Gastroesophageal sphincter (tissue), 4 donors: ENCODE measurements at places on chromosomes 13 and 19.

DNA sequence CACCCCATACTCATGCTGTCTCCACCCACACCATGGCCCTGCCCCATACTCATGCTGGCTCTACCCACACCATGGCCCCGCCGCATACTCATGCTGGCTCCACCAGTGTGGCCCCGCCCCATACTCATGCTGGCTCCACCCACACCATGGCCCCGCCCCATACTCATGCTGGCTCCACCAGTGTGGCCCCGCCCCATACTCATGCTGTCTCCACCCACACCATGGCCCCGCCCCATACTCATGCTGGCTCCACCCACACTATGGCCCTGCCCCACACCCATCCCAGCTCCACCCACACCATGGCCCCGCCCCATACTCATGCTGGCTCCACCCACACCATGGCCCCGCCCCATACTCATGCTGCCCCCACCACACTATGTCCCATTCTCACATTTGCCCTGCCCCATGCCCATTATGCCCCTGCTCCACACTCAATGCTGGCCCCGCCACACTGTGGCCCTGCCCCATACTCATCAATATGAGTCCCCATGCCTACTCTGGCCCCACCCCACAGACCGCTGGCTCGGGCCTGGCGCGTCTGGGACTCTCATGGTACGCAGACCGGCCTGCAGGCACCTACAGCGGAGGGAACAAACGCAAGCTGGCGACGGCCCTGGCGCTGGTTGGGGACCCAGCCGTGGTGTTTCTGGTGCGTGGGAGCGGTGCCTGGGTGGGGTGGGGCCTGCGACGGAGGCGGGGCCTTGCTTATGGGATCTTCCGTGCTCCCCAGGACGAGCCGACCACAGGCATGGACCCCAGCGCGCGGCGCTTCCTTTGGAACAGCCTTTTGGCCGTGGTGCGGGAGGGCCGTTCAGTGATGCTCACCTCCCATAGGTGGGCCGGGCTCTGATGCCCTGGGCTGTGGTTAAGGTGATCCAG is 3.7 kb upstream of the ARHGAP45 start:
- no peak for ATAC-seq

- no peak for ATAC-seq
These were observed 93.9 kb downstream of the COL4A2 start for GRCh38 chr13:110400786-110401533.

GRCh38 chr13:44331912-44332851 is 41.4 kb upstream of the SERP2 start:
- ATAC-seq: peak; percentile 81

DNA sequence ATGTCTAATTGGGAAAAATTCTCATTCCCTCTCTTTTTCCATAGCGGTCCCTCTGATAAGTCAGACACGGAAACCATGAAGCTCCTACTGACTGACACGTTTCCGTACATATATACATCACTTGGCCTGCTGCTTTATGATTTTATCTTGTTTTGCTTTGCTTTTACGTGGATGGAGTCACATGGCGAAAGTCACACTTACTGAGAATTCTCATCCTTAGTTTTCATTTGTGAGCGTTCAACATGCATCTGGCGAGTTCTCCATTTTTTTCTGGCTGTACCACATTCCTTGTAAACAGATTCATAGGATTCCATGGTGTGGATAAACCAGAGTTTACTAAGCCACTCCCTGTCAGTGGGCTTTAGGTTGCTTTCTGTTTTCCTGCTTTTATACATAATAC is 21.2 kb downstream of the PGPEP1 start:
- ATAC-seq: no peak

GRCh38 chr13:39329182-39329639 is 273.8 kb downstream of the LHFPL6 start:
- ATAC-seq: no peak

GRCh38 chr19:51364200-51365106 is 1.7 kb downstream of the ETFB start:
- ATAC-seq: no peak

GRCh38 chr13:57582032-57582431 is 49.5 kb upstream of the PCDH17 start:
- no peak for ATAC-seq

DNA sequence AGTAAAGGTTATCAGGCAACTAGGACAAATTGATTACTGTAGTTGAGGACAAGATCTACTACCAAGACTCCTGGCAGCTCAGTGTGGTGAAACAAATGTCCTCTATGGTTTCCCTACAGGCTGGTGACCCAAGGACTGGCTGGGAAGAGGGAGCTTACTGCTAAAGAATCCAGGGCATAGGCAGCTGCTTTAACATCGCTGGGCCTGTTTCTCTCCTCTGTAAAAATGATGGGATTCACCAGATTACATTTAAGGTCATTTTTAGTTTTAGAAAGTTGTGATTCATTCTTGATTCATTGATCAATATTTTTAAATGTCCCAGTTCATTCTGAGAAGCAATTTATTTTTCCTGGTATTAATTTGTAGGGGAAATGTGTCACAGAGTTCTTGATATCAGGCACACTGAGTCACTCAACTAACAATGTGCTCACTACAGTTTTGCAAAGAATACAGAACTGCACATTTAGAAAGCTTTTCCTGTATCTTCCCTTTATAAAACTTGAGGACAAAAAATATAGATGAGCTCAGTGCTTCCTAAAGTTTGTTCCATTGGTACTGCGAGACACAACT is 19.6 kb upstream of the FAM124A start:
- no peak for ATAC-seq

DNA sequence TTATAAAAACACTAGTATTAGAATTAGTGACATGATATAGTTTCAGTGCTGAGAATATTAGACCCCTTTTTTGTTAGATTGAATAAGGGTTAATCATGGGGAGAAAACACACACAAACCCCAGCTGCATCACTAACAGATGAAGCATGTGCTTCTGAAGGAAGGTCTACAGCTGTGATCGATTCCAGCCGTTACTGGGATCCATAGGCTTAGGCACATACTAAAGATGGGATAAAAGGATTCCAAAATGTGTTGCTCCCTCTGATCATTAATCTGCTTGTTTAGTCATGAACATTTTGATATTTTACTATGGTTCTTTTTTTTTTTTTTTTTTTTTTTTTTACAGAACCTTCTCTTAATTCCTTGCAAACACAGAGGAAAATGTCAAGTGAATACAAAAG is 1591.3 kb downstream of the EFNB2 start:
- no peak for ATAC-seq

- no peak for ATAC-seq
These were observed 7.7 kb downstream of the ZNF253 start for GRCh38 chr19:19873381-19873780.

DNA sequence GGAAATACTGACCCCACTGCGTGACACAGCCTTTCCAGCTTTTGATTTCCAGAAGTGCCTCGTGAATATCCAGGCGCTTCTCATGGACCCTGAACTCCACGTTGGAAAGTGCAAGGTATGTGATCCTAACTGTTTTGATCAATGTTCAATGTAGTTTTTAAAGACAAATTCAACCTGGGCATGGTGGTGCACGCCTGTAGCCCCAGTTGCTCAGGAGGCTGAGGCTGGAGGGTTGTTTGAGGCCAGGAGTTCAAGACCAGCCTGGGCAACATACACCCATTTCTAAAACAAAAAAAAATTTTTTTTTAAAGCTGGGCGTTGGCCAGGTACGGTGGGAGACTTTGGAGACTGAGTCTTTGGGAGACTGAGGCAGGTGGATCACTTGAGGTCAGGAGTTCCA is 31.3 kb downstream of the CATSPERD start:
- ATAC-seq: no peak

DNA sequence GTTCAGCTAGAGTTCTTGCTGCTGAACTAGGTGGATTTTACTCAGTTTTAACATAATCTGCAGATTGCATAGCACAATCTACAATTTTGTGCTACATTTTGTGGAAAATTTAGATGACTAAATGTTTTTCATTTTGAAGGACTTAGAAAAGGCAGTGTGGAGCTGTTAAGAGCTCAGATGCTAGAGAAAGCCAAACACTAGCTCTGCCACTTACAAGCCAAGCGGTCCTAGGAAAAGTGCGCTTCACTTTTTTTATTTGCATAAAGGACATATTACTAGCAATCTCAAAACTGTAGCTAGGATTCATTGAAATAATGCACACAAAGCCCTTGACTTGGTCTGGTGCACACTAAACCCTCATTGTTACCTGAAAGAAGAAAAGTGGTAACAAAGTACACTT is 8.1 kb upstream of the CSNK1A1L start:
- no peak for ATAC-seq

DNA sequence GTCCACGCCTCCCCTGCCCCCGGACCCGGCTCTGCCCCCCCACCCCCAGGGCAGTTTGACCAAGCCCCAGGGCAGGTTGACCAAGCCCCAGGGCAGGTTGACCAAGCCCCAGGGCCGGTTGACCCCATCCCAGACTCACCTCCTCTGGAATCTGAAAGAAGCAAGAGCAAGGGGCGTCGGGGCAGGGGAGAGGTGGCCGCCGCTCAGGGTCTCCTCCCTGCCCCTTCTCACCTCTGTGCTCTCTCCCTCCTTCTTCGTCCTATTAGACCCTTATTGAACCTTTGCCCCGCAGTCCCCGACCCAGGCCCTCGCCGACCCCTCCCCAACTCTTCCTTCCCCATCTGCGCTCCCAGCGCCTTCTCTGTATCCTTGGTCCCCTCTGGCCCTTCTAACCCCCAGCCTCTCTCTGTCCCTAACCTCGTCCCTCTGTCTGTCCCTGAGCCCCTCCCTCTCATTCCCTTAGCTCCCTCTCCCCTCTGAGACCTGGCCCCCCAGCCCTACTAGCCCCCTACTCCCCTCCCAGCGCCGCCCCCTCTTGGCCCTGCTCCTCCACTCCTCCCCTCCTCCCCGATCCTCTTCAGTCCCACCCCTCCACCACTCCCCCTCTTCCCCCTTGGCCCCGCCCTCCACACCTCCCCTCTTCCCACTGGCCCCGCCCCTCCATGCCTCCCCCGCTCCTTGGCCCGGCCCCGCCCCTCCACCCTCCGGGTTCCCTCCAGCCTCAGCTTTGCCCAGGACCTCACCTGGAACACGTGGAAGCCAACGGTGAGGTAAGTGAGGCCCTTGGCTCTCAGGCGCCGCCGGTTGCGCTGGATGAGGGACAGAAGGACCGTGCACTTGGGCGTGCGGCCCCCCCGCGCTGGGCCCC is 7.6 kb downstream of the CAPN12 start:
- ATAC-seq: peak; percentile 23

DNA sequence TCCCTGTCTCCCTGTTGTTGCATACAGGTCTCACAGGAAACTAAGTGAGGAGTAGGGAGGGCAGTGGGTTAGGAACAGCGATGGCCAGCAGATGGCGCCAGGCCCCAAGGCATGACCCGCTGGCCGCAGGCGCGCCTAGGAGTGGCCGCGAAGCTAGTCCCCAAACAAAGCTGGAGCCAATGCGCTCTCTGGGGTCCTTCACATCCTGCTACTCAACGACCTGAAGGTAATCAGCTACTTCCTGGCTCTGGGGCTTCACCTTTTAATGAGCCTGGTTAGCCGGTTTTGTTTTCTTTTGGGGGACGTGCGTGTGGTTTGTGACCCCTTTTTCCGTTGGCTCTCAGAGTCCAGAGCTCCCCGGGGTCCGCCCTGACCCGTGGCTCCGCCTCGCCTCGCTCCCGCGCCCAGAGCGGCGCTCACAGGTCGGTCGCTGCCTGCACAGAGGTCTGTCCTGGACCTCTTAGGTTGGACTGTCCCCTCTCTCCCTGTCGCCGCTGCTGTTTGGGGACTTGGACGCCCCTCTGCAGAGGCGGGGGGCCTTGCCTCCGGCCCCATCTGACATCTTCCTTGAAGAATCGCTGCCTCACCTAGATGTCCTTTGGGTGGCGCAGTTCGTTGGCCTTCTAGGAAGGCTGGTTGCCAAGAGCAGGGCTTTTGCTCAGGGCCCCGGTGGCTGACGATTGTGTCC is 62.2 kb upstream of the GTF3A start:
- ATAC-seq: peak; percentile 94

DNA sequence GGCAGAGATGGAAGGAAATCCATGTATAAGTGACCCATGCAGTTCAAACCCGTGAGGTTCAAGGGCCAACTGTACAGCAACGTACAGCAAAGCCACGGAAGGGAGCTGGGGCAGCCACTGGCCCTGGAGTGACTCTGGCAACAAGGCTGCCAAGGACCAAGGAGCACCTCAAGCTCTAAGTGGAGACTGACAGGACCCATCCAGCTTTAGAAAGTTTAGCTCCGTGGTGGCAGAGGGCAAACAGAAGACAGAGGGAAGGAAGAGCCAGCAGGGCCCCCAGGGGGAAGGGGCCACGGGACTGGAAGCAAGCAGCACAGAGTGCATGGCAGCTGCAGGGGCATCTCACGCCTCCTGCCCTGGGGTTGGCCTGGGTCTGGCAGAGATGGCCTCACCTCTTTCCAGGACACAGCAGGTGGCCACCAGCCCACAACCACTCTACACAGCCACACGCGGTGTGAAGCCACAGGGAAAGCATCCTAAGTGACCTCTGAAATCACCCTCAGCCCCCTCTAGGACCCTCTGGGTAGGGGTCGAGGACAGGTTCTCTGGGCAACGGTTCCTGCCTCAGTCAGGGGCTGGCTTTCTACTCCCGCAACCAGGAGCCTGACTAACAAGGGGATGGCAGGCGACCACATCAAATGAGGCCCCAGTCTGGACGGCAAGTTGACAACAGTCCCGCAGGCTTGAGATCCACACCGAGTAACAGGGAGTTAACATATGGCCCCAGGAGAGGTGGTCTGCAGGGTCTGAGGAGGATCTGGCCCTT is 3.8 kb downstream of the MIER2 start:
- ATAC-seq: no peak

DNA sequence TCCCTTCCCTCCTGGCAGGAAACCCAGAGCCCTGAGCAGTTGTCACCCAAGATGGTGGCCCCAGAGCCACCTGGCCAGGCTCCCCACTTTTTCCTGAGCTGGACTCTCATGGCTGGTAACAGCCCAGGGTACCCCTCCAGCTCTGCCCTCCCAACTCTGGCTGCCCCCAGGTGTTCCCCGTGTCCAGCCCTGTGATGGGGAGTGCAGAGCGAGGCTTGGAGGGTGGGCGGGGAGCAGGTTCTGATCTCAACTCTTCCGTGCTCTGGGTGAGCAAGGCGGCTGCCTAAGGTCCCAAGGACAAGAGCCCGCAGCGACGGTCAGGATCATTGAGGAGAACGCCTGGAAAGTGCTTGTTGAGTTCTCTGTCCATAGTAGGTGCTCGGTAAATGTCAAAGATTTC is 54.7 kb upstream of the GAS6 start:
- ATAC-seq: no peak

DNA sequence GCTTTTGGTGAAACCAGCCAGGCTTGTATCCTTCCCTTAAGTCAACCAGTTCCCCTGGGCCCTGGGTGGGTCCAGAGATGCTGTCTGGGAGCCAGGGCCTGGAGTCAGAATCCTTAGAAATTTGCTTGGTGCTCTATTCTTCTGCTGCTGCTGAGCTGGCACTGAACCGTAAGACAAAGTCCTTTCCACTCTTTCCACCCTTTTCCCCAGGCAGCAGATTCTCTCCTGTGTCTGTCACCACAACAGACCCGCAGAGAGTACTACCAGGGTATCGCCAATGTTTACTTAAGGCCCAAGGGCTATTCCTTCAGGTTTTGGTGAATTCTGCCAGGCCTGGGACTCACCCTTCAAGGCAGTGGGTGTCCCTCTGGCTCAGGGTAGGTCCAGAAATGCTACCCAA is 12.2 kb downstream of the IFT88 start:
- ATAC-seq: no peak
